ENCODE measurements at places on chromosomes 13 and 19. TPM values are rescaled to one million over a fixed set of nuclear protein-coding genes. Genes with fewer than 3 reads are reported as not detected.

- peak; percentile 47 for DNase-seq
Observed at GRCh38 chr19:7863157-7863970, 10.8 kb downstream of the PRR36 start.

GRCh38 chr13:30175166-30175565, 132.2 kb downstream of the KATNAL1 start:
- no peak for DNase-seq

GRCh38 chr19:15455996-15456395, 6.2 kb upstream of the WIZ start:
- no peak for DNase-seq

DNA sequence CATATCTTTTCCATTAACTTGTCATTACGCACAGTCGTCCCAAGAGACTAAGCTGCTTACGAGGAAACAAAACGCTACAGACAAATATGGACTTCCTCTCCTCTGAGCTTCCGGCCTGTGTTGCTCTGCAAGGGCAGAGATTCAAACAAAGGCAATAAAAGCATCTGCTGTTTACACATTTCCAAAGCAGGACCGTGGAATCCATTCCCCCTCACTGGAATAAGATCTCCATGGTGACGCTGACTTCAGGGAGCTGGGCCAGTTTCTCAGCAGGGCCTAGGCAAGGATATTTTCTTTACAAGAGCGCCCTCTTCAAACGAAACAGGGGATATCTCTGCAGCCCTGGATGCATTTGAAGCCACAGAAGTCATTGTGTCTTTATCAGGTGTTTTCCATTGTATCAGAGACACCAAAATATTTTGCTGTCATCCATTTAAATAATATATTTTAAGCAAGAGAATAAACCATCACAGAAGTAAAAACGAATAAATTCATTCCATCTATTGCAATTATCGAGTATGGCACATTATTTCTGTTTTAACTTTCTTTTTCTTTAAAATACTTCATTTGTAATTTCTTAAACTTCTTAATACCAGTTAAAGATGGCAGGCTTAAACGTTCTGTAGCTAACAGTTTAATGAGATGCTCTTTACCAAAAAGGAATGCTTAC, 177.5 kb downstream of the DCLK1 start:
- no peak for DNase-seq

GRCh38 chr19:15378534-15379082, 979 bp downstream of the AKAP8 start:
- DNase-seq, result peak; percentile 62

- DNase-seq, result no peak
Observed at GRCh38 chr19:1961000-1961883, 20.3 kb downstream of the CSNK1G2 start.

NXNL1 gene
- not detected for polyA plus RNA-seq

FAM83E gene
- 0.15 TPM for polyA plus RNA-seq

All from B cell (primary cell).